AG04450 (cell line): ENCODE measurements at places on chromosomes 12 and 14.

- no peak for DNase-seq
Observed at GRCh38 chr12:31967539-31967938, 8.3 kb downstream of the RESF1 start.

GRCh38 chr14:102941419-102942011, 19.1 kb downstream of the AMN start:
- no peak for DNase-seq

DNA sequence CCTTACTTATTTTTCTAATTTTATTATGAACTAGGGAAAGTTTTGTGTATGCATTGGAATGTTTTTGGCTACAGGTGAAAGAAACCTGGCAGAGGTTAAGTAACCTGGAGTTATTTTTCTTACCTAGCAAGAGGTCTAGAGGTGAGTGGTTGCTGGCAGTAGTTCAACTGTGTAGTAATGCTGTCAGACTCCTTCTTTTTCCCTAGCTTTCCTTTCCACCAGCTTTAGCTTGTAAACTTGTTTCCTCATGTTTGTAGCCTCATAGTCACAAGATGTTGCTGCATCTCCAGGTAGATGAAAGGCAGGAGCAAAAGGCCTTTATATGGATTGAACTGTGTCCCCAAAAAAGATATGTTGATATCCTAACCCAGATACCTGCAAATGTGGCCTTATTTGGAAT, 105.1 kb upstream of the AMIGO2 start:
- DNase-seq: no peak

DNA sequence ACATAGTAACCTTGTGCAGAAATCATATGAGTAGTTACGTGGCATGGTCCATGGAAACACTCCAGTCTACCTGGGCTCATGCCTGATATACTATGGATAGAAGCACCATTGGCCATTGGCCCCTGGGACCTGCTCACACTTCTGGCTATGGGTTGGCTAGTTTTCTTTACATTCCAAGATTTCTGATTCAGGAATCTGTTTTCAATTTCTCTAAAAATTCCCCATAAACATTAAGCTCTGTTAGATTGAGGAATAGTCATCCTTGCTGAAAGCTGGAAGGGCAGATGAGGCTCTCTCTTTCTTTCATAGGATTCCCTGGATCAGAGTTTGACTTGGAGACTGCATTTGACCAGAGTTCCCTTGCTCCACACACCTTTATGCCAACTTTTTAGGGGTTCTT, 37.3 kb upstream of the RAP1B start:
- no peak for DNase-seq

GRCh38 chr12:123105211-123105826, 45.6 kb downstream of the PITPNM2 start:
- no peak for DNase-seq

GRCh38 chr12:76152181-76152807, 67.8 kb upstream of the NAP1L1 start:
- DNase-seq: no peak

GRCh38 chr12:49827401-49828099, 663 bp downstream of the NCKAP5L start:
- no peak for DNase-seq

GRCh38 chr12:88153959-88154358, 11.9 kb downstream of the TMTC3 start:
- peak; percentile 20 for DNase-seq

DNA sequence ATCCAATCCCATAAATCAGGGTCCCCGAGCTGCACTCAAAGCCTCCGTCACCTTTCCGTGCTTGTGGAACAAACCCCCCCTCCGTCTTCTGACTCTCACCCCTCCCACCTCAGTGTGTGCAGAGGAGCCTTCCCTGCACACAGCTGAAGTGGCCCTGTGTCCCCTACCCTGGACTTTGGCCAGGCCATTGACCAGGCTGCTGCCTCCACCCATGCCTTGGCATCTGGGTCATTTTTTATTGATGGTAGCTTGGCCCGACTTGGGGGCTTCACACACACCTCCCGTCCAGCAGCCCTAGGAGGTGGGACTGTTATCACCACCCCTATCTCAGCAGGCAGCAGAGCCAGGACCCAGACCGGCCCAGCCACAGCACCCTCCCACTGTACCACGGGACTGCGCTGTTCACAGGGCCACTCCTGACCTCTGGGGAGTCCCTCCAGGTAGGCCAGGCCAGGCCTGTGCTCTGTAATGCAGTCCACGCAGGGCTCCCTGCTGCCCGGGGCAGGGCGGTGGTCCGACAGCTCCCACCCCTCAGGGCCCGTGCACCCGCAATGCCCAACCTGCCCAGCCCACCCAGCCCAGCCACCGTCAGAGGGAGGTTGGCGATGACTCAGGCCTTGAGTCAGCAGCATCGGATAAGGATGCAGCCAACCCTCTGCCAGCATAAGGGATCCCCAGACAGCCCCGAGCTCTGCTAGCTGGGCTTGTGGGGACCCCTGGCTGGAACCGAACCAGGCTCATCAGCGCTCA, 9.2 kb upstream of the INF2 start:
- no peak for DNase-seq

DNA sequence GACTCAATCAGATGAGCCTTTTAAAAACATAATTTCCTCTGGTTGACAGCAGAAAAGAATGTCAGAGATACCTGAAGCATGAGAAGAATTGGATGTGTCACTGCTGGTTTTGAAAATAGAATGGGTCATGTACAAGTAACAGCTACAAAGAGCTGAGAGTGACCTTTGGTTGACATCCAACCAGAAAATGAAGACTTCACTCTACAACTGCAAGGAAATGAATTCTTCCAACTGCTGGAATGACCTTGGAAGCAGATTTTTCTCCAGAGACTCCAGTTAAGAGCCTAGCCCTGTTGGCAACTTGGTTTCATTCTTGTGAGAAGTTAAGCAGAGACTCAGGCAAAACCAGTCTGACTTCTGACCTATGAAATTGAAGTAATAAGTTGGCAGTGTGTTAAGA, 505.9 kb downstream of the SLC16A7 start:
- DNase-seq: no peak

- no peak for DNase-seq
Observed at GRCh38 chr12:88111074-88111652, 30.7 kb downstream of the CEP290 start.
